Activated CD4-positive, alpha-beta memory T cell treated with anti-CD3 and anti-CD28 coated beads for 36 hours (primary cell): ENCODE measurements at places on chromosomes 5 and 9. TPM values are rescaled to one million over a fixed set of nuclear protein-coding genes. Genes with fewer than 3 reads are reported as not detected.

The NR5A1 gene
- not detected for total RNA-seq

The ADGRV1 gene
- 0.05 TPM for total RNA-seq

The CPEB4 gene
- 11.9 TPM for total RNA-seq

The DRD1 gene
- total RNA-seq, result not detected

- H3K36me3 ChIP-seq, result no peaks in the 10 kb centered on the region
- H3K4me3 ChIP-seq, result no peak overlapping the region
- H3K27me3 ChIP-seq, result peaks cover 12% of the 10 kb centered on the region
These were observed 124.5 kb upstream of the PHYKPL start for GRCh38 chr5:178357121-178357521.

DNA sequence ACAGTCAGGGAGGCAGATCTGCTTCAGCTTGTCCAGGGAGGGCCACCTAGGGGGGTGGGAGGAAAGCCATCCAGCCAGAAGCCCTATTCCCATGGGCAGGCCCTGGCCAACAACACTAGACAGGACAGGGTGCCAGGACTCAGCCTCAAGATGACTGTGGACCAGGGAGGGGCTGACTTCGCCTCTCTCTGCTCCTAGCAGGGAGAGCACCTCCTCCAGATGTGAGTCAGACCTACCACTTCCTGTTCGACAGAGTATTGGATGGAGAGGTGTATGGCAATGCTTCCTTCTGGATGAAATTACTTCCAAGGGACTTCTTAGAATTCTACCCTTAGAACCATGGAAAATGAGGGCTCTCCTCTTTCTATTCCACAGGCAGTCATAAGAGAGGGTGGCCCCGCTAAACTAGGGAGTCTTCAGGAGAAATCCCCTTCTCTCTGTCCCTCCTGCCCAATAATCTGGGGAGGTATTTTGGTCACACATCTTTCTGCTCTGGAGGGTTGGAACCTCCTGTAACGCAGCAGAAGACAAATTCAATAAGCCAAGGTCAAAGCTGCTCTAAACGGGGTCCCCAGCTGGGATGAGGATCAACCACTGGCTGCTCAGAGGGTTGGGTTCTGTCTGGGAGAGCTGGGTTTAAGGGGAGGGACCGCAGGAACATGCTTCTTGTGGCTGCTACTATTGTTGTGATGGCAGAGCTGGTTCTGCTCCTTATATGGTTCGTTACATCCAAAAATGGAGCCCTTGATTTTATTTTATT lies 23.2 kb upstream of the RCL1 start:
- no peak overlapping the region for H3K27ac ChIP-seq
- DNase-seq, result peak; percentile 52
- H3K36me3 ChIP-seq, result no peaks in the 10 kb centered on the region
- no peaks in the 10 kb centered on the region for H3K27me3 ChIP-seq

GRCh38 chr9:20995616-20996015 lies 35.8 kb downstream of the HACD4 start:
- peaks cover 29% of the 10 kb centered on the region for H3K4me1 ChIP-seq
- no peak for DNase-seq
- H3K36me3 ChIP-seq, result peaks cover 41% of the 10 kb centered on the region
- H3K27ac ChIP-seq, result no peak overlapping the region
- no peak overlapping the region for H3K4me3 ChIP-seq
